ENCODE measurements at places on chromosomes 13 and 19. TPM values are rescaled to one million over a fixed set of nuclear protein-coding genes. Genes with fewer than 3 reads are reported as not detected.

The LGALS4 gene
- total RNA-seq = 1.4 TPM

The ZNF562 gene
- 86.4 TPM for total RNA-seq

The PRKCG gene
- 1.7 TPM for total RNA-seq

The ZNF878 gene
- total RNA-seq = 0.31 TPM

The TSSK6 gene
- total RNA-seq = 1.2 TPM

The GPR108 gene
- 11.2 TPM for total RNA-seq

The FREM2 gene
- 2.7 TPM for total RNA-seq

The URI1 gene
- 90.8 TPM for total RNA-seq

The SLC5A5 gene
- total RNA-seq = 1.9 TPM

The SPRED3 gene
- 1.4 TPM for total RNA-seq

The OR10H1 gene
- total RNA-seq = not detected

The CLEC17A gene
- 0.31 TPM for total RNA-seq

The CERS1 gene
- total RNA-seq = 23.4 TPM

The CGB2 gene
- not detected for total RNA-seq

The IGLON5 gene
- total RNA-seq = 3.0 TPM

The DLEU7 gene
- total RNA-seq = 24.0 TPM

The ZNF221 gene
- 24.6 TPM for total RNA-seq

The DACT3 gene
- total RNA-seq = 14.5 TPM

The CEBPA gene
- 2.8 TPM for total RNA-seq

The UBE2L5 gene
- total RNA-seq = not detected

The ZNF625 gene
- total RNA-seq = 37.6 TPM

The FAM124A gene
- total RNA-seq = 13.7 TPM

The NKPD1 gene
- 0.47 TPM for total RNA-seq

The ZNF773 gene
- total RNA-seq = 26.4 TPM

The ZNF177 gene
- 11.9 TPM for total RNA-seq

The SLC25A30 gene
- 11.2 TPM for total RNA-seq

The PSG2 gene
- not detected for total RNA-seq

The CACNA1A gene
- total RNA-seq = 31.4 TPM

The ZFP82 gene
- 45.5 TPM for total RNA-seq

The ZNF534 gene
- total RNA-seq = 2.8 TPM

The ZNF317 gene
- total RNA-seq = 18.7 TPM

The SNRNP70 gene
- 112 TPM for total RNA-seq

The TJP3 gene
- not detected for total RNA-seq

The AMH gene
- not detected for total RNA-seq

The LILRB1 gene
- not detected for total RNA-seq

The CGB1 gene
- total RNA-seq = not detected

The COX7A1 gene
- total RNA-seq = 3.9 TPM

The ONECUT3 gene
- not detected for total RNA-seq

The FXYD3 gene
- total RNA-seq = not detected

The ITGBL1 gene
- 1.1 TPM for total RNA-seq

The ZNF610 gene
- 17.8 TPM for total RNA-seq

The OR7A5 gene
- total RNA-seq = not detected

The FLT1 gene
- 13.7 TPM for total RNA-seq

The FUT6 gene
- not detected for total RNA-seq

The UBE2M gene
- 45.5 TPM for total RNA-seq

The GRIK5 gene
- 20.0 TPM for total RNA-seq

The KIR2DL4 gene
- total RNA-seq = not detected

The CYP2A7 gene
- 0.78 TPM for total RNA-seq

The SPTBN4 gene
- total RNA-seq = 27.5 TPM

The APLP1 gene
- total RNA-seq = 179 TPM

The ERICH6B gene
- not detected for total RNA-seq

All from occipital lobe (tissue), 3 donors.